ENCODE measurements at places on chromosomes 6 and 20. TPM values are rescaled to one million over a fixed set of nuclear protein-coding genes. Genes with fewer than 3 reads are reported as not detected.

FILIP1 gene
- 51.0 TPM for polyA plus RNA-seq

MOXD1 gene
- polyA plus RNA-seq: 3.7 TPM

RIN2 gene
- polyA plus RNA-seq: 26.2 TPM

SAMD5 gene
- polyA plus RNA-seq: 2.9 TPM

DNA sequence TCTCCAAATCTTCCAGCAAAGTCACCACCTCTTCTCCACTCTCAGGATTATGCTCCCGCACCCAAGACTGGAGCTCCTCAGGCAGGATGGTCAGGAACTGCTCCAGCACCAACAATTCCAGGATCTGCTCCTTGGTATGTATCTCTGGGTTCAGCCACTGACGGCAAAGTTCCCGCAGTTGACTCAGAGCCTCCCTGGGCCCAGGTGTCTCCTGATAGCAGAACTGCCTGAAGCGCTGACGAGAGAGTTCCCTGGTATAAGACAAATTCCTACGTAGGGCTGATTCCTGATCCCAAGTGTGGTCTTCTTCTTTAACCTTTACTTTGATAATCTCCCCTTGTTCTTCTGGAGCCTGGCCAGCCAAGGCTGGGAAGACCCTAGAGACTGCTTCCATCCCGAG is 60.6 kb downstream of the GPX5 start:
- DNase-seq: no peak

GRCh38 chr20:9573335-9574151 is 59.2 kb downstream of the LAMP5 start:
- no peak for DNase-seq

- no peak for DNase-seq
Measured at GRCh38 chr6:63732336-63732735, 96.7 kb downstream of the PHF3 start.

DNA sequence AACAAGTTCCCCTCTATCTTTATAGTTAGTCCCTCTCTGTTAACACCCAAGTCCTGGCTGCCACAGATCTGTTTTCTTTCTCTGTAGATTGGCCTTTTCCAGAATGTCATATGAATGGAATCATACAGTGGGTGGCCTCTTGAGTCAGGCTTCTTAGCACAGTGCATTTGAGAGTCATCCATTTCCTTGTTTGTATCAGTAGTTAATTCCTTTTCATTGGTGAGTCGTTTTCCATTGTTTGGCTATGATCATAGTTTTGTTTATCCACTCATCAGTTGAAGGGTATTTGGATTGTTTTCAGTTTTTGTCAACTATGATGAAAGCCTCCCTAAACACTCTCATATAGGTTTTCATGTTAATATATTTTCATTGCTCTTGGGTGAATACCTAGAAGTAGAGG is 248.3 kb downstream of the ARID1B start:
- DNase-seq: no peak

All from muscle of back (tissue), 13 donors.